Fibroblast of skin of right biceps (primary cell): ENCODE measurements at places on chromosomes 1 and 21.

- no peak for DNase-seq
Observed at GRCh38 chr21:43806017-43806710, 16.8 kb downstream of the RRP1 start.

DNA sequence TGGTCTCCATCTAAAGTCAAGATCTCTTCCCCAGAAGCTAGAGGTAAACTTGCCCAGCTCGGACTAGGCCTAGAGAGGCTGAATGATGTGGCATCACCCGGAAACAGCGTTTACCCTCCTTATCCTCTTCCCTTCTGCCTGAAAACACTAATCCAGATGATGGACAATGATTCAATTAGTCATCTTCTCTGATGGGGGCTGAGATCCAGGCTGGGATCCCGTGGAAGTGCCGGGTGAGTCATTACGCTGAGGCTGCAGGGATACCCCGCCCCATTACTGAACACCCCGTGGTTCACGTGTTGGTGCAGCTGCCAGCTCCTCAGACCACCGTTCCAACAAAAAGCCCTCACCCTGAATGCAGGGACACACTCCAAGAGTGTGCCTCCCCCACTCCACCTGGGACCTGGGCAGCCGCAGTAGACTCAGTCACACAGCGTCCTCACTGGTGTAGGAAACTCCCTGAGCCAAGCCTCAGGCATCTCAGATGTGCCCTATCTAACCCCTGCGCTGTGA lies 2.0 kb downstream of the S100A6 start:
- peak; percentile 96 for DNase-seq

- DNase-seq, result no peak
Observed at GRCh38 chr1:156944268-156944667, 23.8 kb downstream of the LRRC71 start.

- DNase-seq, result no peak
Observed at GRCh38 chr1:195867638-195868037, 740.6 kb downstream of the KCNT2 start.

DNA sequence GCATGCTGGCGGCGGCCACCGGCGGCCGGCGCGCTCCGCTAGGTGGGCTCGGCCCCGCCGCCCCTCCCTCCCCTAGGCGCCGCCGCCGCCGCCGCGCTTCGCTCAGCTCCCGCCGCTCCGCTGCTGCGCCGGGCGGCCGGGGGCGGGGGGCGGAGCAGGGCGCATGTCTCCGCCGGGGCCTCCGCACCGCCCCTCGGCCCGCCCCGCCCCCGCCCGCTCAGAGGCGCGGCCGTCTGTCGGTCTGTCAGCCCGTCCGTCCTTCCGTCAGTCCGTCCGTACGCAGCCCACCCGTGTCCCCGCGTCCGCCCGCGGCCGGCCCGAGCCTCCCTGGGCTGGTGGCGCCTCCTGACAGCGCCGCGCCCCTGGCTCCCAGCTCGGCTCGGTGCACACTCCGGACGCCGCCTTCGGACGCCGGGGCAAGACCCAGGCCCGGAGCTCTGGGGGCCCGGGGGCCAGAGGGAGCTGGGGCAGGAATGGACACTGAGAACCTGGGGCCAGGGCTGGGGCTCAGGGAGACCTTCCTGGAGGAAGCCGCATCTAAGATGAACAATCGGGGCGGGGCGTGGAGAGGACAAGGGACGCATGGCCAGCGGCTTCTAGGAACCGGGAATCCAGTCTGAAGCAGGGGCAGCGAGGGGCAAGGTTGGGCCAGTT lies at the start of gene GPR153:
GPR153 (minus strand) TSS at position 138 of the 654 bp plus-strand sequence. CDS start 6,193 bp downstream, outside the sequence.
- DNase-seq, result peak; percentile 34
